ENCODE measurements at places on chromosomes 1 and 21.
A peak's percentile ranks its signal among the peaks of the same experiment; 100 is the strongest.

GRCh38 chr1:172041742-172042141 lies 200.4 kb downstream of the DNM3 start:
- no peak for DNase-seq

- DNase-seq, result no peak
Observed at GRCh38 chr1:155037043-155037442, 3.4 kb downstream of the DCST1 start.

- no peak for DNase-seq
Observed at GRCh38 chr1:53964109-53964508, 18.0 kb downstream of the LRRC42 start.

- no peak for DNase-seq
Observed at GRCh38 chr1:31783846-31784245, 19.7 kb upstream of the ADGRB2 start.

DNA sequence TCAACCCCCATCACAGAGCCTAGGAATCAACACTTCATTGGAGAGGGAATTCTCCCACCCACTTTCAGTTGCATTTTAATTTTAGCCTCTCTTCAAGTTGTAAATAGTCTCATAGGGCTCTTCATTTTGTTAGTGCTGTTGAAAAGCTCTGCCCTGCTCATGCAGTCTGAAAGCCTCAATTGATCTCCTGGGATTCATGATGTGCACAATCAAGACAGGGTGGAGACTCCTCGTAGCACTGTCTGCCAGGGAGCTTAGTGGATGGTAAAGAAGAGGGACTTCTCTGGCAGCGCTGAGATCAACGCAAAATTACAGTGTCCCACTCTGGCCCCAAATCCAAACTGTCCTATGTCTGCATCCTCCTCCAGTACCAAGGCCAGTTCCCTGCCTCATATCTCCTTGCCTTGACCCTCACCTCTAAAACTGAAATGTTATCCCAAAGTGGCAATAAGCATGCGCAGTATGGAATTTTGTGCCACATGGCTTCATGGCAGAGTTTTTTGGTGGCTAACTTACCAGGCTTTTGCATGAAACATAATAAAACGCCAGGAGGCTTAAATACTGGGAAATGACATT lies 282.2 kb downstream of the CACNA1E start:
- DNase-seq, result no peak

DNA sequence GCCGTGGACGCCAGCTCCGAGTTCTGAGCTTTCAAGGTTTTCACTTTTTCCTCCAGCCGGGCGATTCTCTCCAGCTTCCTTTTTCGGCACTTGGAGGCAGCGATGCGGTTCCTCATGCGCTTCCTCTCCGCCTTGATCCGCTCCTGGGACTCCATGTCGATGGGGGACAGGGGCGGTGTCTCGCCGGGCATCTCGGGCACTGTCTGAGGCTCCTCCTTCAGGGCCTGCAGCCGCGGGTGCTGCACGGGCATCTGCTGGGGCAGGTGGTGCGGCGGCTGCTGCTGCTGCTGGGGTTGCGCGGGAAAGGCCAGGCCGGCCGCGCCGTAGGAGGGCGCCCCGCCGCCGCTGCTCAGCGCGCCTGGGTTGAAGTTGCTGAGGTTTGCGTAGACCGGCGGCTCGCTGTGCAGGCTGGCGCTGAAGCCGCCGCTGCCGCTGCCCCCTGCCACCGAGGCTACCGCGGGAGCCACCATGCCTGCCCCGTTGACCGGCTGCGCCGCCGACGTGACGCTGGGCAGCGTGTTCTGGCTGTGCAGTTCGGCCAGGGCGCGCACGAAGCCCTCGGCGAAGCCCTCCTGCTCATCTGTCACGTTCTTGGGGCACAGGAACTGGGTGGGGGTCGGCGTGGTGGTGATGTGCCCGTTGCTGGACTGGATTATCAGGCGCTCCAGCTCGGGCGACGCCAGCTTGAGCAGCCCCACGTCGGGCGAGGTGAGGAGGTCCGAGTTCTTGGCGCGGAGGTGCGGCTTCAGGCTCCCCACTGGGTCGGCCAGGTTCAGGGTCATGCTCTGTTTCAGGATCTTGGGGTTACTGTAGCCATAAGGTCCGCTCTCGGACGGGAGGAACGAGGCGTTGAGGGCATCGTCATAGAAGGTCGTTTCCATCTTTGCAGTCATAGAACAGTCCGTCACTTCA lies 1.4 kb downstream of the JUN start:
- DNase-seq, result peak; percentile 68

DNA sequence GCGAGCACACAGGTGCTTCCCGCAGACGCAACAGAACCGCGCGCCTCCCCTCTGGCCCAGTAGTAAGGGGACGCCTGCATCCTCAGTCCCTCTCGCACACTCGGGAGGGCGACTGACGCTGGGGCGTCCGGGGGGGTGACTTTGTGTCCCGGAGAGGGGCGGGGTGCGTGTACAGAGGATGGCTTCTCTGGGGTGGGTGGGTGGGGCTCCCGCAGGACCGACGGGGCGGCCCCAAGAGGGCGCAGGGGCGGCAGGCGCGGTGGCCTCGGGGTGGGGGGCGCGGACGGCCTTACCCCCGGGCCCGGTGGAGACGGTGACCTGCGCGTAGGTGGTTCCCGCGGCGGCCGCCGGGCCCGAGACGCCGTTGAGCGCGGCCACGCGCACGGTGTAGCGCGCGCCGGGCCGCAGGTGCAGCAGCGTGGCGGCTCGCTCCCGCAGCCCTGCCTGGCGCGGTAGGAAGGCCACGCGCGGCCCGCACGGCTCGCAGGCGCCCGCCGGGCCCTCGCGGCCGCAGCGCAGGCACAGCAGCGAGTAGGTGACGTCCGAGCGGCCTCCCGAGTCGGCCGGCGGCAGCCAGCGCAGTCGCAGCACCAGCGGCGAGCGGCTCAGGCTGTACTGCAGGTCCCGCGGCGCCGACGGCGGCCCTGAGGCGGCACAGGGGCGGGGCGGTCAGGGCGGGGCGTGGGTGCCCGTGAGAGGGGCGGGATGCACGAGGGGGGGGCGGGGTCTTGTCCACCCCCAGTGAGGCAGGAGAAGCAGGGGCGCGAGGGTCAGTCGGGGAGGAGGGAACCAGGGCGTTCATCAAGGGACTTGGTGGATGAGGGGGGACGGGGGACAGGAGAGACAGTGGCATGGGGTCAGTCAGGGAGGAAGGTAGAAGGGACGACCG lies 12.1 kb downstream of the EPHA10 start:
- no peak for DNase-seq

GRCh38 chr1:183635099-183635605 lies 431 bp downstream of the ARPC5 start:
- no peak for DNase-seq

DNA sequence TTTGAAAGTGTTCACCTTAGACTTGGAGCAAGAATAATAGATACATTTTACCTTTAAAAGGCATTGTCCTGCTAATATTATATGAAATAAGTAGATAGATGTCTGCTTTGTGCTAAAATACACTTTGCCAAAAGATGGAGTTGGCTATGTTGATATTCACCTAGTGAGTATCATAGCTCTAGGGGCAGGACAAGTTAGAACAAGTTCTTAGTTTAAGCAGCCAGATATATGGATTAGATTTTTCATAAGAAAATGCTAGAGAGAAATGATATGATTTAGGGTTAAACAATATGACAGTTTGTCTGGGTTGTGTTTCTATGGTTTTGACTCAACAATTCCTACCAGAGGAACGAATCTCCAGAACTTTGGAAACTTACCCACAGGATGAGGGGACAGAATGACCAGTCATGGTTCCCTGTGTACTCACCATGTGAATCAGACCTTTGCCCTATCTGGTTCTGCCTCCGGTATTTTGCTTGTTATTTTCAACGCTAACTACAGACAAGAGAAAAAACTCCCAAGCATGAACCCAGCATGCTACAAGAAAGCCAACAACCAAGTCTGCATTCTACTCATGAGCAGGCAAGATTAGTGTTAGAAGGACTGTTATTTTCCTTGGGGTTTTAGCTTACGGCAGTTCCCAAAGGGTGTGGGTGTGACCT lies 1.7 kb downstream of the F5 start:
- no peak for DNase-seq

DNA sequence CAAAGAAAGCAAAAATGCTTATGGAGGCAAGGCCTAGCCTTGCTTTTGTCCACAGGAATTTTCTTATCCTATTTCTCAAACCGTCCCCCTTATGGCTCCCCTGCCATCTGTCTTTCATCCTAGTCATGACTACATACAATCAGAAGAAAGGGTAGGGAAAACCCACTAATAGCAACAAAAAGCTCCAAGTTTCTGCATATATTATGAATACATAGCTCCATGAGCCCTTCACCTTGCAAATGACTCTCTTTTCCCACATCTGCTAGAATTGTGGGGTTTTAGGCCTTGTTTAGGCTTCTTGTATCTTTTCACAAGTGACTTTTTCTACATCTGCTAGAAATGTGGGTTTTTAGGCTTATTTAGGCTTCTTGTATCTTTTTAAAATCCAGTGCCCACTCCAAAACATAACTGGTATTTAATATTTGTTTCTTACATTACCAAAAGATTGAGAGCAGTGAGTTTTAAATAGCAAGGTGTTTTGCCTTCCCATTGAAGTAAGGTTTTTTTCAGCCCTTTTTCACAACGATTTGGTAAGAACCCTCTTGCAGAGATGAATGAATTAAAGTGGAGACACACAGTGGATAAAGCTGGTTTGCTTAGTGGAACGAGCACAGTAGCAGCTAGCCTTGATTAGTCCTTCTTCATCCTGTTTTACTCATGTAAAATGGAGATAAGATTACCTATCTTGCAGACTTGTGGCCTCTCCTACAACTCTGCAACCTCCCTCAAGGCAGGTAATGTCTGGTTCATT lies 4.4 kb downstream of the GADD45A start:
- DNase-seq, result no peak

DNA sequence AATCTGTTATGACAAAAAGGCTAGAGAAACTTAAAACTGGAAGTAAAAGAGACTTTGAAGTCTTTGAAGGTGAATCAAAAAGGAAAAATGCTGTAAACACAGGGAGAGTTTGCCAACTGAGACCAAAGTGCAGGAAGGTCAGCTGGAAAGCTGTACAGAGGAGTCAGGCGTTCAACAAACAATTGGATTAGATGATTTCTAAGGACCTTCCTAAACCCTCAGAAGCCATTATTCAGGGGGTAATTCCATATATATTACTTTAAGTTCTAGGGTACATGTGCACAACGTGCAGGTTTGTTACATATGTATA lies 156.8 kb downstream of the ZBTB18 start:
- no peak for DNase-seq

- DNase-seq, result no peak
Observed at GRCh38 chr1:33374336-33375105, 53.6 kb upstream of the A3GALT2 start.
